Stimulated activated CD8-positive, alpha-beta memory T cell treated with anti-CD3 and anti-CD28 coated beads, Interleukin-7, amount 100 ng/mL, for 1 hour (primary cell): ENCODE measurements at places on chromosomes 7 and 10.

DNA sequence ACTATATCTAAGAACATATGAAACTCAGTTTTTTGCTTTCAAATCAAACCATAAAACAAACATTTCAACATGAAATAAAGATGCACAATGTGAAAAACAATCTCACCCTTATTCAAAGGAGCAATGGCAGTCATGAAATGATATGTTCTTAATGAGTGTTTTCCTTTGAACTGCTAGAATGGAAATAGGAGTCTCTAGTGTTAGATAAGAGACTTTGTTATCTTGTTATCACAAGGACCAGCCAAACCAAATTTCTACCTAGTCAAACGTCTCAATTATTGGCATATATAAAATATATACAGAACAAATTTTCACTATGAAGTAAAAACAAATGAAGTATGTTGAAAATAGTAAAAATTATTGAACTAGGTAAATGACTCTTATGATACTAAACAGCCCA is 1.2 kb downstream of the VPS41 start:
- DNase-seq = no peak

- no peak for DNase-seq
Observed at GRCh38 chr10:60606343-60607080, 171.8 kb upstream of the CDK1 start.

DNA sequence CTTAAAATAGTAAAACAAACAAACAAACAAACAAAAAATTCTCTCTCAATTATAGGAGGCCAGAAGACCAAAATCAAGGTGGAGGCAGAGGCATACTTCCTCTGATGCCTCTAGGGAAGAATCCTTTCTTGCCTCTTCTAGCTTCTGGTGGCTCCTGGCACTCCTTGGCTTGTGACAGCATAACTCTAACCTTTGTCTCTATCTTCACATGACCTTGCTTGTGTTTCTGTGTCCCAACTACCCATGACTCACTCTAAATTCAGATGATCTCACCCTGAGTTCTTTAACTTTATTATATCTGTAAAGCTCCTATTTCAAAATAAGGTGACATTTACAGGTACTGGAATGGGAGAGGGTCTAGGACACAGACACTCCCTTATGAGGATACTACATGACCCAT is 88.3 kb upstream of the ANTXRL start:
- no peak for DNase-seq

GRCh38 chr7:116511552-116512519 is 12.3 kb downstream of the CAV2 start:
- DNase-seq = no peak
